ENCODE measurements at places on chromosomes 1 and 21.

DNA sequence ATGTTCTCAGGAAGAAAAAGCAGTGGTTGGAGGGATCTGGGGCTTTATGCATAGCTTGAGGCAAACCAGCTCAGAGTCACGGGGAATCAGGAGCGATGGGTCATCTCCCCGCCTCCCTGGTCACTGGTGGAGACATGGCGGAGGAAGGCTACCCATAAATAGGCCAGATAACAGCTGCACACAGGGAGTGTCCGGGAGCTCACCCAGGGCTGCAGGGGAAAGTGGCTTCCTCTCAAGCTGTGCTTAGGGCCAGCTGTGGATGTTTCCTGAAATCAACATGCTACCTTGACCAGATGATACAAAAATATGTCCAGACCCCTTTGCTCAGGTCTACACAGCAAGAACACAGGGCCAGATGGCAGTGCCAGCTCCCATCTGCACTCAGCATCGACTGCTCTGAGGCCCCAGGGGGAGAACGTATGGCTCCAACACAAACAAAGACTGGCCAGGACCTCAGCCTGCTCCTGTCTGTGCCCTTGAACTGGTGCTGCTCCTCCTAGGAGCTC, 27.1 kb upstream of the RERE start:
- no peak for DNase-seq

GRCh38 chr1:221919743-221920142, 177.9 kb upstream of the DUSP10 start:
- DNase-seq = no peak

- DNase-seq = no peak
Observed at GRCh38 chr1:81213279-81213678, 587.5 kb upstream of the ADGRL2 start.

GRCh38 chr1:157482174-157482573, 70.1 kb downstream of the FCRL5 start:
- DNase-seq = no peak

DNA sequence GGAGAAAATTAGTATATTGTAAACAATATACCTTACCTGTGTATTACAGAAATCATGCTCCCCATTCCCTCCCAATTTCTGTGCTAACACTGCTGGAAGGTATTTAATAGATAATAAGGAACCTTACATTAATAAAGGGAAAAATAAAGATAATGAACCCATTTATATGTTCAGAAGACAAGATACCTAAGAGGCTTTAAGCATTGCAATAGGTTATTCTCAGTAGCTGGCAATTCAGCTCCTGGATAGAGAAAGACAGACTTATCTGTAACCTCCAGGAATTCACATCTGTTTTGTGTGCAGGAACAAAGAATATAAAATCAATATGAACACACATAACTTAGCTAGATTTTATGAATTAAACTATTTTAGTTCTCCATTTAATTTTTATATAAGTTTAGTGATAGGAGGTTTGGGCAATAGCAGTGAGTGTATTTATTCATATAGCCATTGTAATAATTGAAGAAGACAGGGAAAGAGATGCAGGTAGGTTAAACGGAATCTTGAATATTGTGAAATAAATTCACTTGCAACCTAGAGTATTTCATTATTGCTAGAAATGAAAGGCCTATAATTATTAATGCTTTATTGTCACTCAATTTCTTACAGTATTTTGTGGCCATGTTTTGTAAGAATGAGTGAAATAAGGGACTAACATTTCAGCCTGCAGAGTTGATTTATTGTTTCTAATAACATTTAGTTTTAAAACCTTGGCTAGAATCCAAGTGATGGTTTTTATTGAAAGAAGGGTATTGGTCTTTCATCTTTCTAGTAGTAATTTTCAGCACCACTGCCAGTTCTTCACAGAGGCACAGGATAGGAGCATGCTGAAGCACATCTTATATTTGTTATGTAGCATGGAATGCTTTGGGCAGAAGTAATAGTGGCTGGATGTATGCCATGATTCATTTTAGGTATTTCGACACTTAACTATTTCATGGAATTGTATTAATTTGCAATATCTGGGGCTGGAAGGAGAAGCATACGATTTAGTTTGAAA, 1.5 kb downstream of the XPR1 start:
- no peak for DNase-seq

DNA sequence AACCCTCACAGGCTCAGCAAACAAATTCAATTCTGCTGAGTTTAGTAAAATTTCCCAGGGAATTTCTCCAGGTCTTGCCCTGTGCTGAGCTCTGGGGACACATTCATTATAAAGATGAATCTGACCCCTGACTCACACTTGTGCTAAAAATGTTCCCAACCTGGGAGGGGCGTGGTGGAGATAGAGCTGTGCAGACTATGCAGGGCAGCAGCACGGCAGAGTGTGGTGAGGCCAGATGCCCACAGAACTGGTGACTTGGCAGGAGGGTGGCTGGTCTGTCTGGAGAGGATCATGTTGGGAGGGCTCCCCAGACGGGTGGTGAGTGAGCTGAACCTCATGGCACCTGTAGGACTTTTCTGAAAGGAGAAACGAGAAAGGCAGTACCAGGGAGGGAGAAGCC, 31.6 kb downstream of the FAAH start:
- no peak for DNase-seq

All from stimulated activated CD4-positive, alpha-beta T cell treated with anti-CD3 and anti-CD28 coated beads, TNF-alpha, amount 100 ng/mL, for 1 hour (primary cell).